Naive thymus-derived CD8-positive, alpha-beta T cell (primary cell): ENCODE measurements at places on chromosomes 3 and 15. TPM values are rescaled to one million over a fixed set of nuclear protein-coding genes. Genes with fewer than 3 reads are reported as not detected.

The RETNLB gene
- not detected for total RNA-seq

The THPO gene
- total RNA-seq, result not detected

The C2CD4A gene
- not detected for total RNA-seq

- no peak for DNase-seq
Observed at GRCh38 chr3:64399205-64399800, 174.0 kb upstream of the PRICKLE2 start.

The ACAN gene
- total RNA-seq, result not detected

DNA sequence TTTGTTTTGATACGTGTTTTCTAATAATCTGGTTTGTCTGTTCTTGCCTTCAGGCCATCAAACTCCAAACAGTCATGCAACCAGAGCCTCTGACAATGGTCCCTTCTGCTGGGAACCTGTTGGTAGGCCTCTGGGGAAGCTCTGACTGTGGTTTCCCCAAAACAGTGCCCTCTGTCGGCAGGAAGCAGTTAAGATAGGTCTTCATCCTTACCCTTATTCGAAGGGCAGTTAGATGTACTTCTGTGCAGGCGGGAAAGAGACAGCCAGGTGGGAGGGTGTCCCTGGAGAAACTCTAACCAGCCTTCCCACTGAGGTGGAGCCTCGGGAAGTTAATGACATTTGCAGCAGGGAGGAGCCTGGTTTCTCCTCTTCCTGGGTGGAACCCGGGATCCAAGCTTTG lies 81.6 kb upstream of the CHMP2B start:
- DNase-seq, result no peak

The GASK1A gene
- 0.14 TPM for total RNA-seq
